ENCODE measurements at places on chromosomes 5 and 9. TPM values are rescaled to one million over a fixed set of nuclear protein-coding genes. Genes with fewer than 3 reads are reported as not detected.

Gene LRRTM2
- not detected for polyA plus RNA-seq

GRCh38 chr5:119304439-119305211 lies 51.2 kb upstream of the TNFAIP8 start:
- DNase-seq: no peak

Gene C5orf58
- not detected for polyA plus RNA-seq

GRCh38 chr5:95172659-95173058 lies 112.2 kb downstream of the MCTP1 start:
- DNase-seq: no peak

GRCh38 chr9:31535651-31536050 lies 848.8 kb upstream of the ACO1 start:
- no peak for DNase-seq

DNA sequence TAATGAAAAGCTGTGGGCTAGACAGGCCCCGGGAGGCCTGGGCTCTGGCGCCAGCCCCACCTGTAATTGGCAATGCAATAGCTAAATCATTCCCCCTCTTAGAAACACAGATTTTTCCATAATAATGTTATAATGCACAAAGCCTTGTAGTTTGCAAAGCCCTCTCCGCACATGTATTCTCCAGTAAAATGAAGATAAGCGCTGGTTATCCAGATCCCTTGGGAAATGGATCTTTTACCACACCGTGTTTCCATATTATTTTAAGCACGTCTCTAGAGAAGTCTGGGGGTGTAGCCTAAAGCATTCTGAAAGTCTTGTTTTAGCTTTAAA lies 1.1 kb upstream of the APBA1 start:
- DNase-seq: no peak

- DNase-seq: no peak
Measured at GRCh38 chr5:154273963-154274827, 83.7 kb downstream of the GALNT10 start.

DNA sequence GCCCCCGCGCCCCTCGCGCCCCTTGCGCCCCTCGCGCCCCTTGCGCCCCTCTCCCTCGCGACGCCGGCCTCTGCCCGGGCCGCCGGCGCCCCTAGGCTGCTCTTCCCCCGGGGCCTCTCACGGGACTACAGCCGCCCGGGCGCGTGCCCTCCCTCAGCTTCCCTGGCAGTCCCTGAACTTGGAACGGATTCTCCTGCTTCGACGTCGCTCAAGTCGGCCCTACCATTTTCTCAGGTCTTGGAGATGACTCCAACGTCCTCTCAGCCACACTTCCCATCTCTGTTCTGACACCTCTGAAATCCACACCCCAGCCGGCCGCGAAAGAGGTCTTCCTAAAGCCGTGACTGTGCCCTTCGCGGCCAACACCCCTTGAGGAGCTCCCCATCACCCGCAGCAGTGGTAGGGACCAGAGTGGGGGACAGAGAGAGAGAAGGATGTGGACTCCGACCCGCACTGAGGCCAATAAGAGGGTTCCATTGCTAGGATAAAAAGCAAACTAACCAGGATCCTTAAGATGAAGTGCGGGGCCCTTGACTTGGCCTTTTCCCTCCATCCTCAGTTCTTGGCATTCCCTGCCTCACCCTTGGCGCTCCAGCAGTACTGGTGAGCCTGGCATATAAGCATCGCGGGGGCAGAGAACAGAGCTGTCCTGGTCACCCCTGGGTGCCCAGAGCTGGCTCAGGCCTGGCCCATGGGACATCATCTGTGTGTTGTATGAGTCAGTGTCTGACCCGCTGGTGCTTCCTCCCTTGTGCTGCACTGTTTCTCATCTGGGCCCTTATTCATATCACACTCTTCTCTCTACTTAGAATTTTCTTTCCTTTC lies 38.6 kb upstream of the GARNL3 start:
- DNase-seq: no peak

Gene BTNL3
- polyA plus RNA-seq: not detected

Gene SUB1
- 150 TPM for polyA plus RNA-seq

GRCh38 chr5:62729675-62730074 lies 151.1 kb downstream of the LRRC70 start:
- no peak for DNase-seq

DNA sequence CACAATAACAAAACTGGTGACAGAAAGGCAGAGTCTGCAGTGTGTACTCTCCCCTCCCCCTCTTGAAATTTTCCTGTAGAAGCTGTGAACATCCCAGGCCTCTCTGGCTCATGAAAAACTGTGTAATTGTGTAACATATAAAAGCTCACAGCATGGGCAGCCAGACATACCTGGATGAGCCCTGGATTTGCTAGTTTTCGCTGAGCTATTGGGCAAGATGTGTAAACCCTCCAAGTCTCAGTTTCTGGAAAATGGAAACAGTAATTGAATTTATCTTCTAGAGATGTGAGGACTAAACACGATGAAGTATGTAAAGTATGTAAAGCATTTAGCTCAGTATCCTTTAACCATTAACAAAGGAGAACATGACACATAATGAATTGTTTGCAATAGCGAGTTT lies 143.2 kb upstream of the ANKH start:
- DNase-seq: no peak

- no peak for DNase-seq
Measured at GRCh38 chr9:31745468-31745867, 639.0 kb upstream of the ACO1 start.

GRCh38 chr5:43061352-43062075 lies 21.4 kb upstream of the ANXA2R start:
- no peak for DNase-seq

DNA sequence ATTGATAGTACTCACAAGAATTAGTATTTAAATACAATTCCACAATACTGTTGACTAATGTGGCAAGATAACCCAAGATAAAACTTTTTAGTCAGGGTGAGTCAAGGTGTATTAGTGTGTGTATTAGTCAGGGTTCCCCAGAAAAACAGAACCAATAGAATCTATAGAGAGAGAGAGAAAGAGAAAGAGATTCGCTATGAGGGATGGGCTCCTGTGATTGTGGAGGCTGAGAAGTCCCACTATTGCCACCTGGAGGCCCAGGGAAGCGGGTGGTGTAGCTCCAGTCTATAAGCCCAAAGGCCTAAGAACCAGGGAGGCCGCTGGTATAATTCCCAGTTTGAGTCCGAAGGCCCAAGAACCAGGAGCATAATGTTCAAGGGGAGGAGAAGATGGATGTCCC lies 10.0 kb upstream of the SHISAL2B start:
- DNase-seq: no peak

GRCh38 chr5:122201365-122201764 lies 72.0 kb downstream of the ZNF474 start:
- no peak for DNase-seq

Gene C5orf52
- not detected for polyA plus RNA-seq
